HL-60 (cell line): ENCODE measurements at places on chromosomes 13 and 19.

- no peak for DNase-seq
These were observed 18.4 kb downstream of the TMEM150B start for GRCh38 chr19:55306712-55307111.

DNA sequence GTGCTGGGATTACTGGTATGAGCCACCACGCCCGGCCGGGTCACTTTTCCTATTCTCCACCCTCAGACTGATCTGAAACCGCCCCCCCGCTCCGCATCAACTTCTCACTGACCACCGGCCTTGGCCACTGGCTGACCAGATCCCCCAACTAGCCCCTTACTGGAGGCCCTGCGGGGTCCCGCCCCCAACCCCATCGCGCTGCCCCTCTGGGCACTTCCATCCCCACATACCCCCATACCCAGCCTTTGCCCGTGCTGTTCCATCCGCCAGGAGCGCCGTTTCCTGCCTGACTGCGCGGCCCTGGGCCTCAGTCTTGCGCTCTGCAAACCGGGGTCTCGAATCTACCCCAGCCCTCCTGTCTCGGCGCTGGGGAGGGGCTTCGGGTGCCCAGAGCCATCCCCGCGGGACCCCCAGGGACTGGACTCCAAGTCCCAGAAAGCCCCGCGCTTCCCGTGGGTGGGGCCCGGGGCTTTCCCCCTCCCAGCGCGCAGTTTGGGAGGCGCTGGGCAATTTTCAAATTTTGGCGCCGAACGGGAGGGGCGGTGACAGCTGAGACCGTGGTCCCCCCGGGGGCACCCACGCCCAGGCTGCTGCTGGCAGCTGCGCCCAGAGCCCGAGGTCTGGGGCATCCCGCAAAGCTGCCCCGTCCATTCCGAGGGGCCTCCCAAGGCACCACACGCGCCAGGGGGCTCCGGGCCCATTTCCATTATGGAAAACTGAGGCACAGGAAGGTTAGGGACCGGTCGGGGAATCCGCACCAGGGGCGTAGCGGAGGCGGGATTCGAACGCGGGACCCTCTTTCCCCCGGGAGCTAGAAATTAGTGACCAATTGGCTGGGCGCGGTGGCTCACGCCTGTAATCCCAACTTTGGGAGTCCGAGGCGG, 5.2 kb upstream of the LMNB2 start:
- no peak for DNase-seq

DNA sequence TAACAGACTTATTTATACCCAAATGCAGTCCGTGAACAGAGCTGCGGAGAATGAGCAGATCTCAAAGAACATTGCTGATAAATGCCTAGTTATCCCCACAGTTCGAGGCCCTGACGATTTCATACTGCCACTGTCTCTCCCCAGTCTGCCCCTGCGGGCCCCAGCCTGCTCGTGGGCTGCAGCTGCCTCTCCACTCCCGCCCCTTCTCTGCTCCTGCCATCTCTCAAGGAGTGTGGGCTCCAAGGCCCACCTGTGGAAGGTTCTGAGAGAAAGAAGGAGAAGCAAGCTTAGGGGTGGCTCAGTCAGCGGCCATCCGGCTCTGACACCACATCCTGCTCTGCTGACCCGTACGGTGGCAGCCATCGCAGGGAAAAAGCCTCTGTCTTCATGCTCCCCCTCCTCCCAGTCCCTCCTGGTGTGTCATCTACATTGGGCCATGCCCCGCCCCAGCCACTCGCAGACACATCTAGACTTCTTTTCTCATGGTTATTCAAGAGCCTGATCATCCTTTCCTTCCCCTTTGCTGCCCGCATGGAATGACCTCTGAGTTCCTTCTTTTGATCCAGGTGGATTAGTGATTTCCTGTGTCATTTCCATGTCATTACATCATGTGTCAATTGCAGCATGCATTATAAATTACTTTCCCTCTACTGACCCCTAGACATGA, 52.0 kb downstream of the EPS15L1 start:
- DNase-seq, result no peak

- no peak for DNase-seq
These were observed 17.4 kb upstream of the ZNF543 start for GRCh38 chr19:57302727-57303401.

GRCh38 chr13:79360095-79360494, 46.0 kb downstream of the RBM26 start:
- DNase-seq, result no peak

- no peak for DNase-seq
These were observed 67.7 kb upstream of the TEX29 start for GRCh38 chr13:111252446-111253364.

DNA sequence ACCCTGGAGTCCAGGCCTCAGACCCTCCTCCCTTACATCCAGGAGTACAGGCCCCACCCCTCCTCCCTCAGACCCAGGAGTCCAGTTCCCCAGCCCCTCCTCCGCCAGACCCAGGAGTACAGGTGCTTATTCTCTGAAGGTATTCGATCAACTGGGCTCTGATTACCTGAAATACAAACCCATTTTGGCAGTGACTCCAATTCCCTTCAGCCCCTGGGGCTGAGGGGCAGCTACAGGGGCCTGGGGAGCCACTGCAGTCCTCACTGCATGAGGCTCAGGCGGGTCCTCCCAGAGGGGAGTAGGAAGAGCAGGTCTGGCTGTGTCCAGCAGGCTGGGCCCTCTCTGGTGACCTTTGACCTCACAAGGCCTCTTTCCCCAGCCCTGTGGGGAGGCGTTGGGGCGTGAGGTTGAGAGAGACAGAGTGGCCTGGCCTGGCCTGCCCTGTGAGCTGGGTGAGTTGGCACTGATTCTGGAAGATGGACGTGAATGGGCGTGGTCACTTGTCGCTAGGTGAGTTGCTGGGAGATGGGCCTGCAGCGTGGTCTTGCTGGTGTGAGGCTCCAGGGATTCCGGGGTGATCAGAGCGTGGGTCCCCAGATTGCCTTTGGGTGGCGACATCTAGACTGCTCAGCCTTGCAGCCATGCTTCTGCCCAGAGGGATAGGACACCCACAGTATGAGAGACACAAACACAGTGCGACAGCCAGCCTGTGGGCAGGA, 3.1 kb downstream of the BCAT2 start:
- no peak for DNase-seq

GRCh38 chr13:50467156-50468110, 376.1 kb downstream of the DLEU7 start:
- DNase-seq, result no peak

GRCh38 chr19:50046649-50047503, 21.1 kb downstream of the ZNF473 start:
- DNase-seq, result no peak

DNA sequence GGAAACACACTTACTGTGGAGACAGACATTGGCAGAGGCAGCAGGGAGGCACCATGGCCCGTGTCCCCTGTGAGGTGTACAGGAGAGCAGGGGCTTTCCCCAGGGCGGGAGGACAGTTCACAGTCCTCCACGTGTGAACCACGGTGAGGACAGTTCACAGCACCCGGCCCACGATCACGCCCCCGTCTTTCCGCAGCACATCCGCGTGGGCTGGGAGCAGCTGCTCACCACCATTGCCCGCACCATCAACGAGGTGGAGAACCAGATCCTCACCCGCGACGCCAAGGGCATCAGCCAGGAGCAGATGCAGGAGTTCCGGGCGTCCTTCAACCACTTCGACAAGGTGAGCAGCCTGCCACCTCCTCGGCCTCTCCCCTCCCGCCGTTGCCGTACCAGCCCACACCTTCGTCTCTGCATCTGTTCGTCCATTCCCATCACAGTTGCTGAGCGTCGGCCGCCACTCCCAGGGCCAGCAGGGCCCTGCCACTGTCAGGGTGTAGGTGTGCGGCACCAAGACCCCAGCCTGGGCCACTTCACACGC, 17.4 kb downstream of the CAPN12 start:
- DNase-seq, result no peak

GRCh38 chr19:38952395-38953165, 21.8 kb downstream of the MRPS12 start:
- DNase-seq, result peak; percentile 62

GRCh38 chr13:47904241-47904640, 96.8 kb downstream of the SUCLA2 start:
- DNase-seq, result peak; percentile 17

GRCh38 chr19:16650821-16651220, 9.1 kb downstream of the SMIM7 start:
- no peak for DNase-seq

GRCh38 chr19:5803441-5803751, 1.5 kb upstream of the NRTN start:
- no peak for DNase-seq

DNA sequence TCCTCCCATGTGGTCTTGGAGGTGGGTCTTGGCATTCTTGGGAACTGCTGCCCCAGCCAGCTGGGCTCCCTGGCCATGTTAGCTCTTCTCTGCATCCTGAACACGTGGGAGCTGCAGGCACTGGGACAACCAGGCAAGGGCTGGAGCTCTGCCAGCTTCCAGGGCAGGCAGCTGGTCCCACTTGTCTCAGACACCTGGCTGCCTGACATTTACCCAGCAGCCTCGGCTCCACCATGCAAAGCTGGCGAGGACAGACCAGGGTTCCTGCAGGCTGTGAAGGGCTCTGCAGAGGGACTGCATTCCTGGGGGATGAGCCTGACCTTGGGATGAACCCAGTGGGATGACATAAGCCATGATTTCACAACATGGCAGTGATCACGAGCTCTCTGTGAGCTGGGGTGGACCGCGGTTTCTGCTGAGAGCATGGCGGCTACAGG, 99.0 kb upstream of the TSHZ3 start:
- DNase-seq, result no peak

GRCh38 chr19:8255426-8256125, 46.4 kb downstream of the CERS4 start:
- DNase-seq, result no peak

GRCh38 chr19:10008184-10008765, 2.0 kb downstream of the COL5A3 start:
- no peak for DNase-seq

GRCh38 chr19:44647144-44647543, 3.4 kb downstream of the PVR start:
- no peak for DNase-seq

GRCh38 chr13:46845146-46845545, 48.2 kb upstream of the ESD start:
- no peak for DNase-seq

GRCh38 chr13:108302279-108302678, 32.8 kb downstream of the TNFSF13B start:
- no peak for DNase-seq

- no peak for DNase-seq
These were observed 911.3 kb upstream of the GPC6 start for GRCh38 chr13:92315265-92315664.

- no peak for DNase-seq
These were observed 3.5 kb downstream of the SIGLEC9 start for GRCh38 chr19:51128227-51128626.

DNA sequence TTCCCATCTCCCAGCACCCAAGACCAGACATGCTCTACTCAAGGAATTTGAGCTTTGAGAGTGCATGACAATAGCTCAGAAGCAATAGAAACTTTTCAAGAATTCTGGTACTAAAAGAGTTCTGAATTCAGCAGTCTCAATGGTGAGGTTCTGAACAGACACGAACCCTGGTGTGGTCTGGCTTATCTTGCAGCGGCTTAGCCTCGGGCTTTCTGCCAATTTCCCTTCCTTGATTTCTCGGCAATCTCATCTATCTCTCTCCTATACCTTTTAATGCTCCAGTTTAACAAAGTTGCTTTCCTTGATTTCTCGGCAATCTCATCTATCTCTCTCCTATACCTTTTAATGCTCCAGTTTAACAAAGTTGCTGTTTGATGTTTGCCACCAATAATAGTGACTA, 174.6 kb downstream of the SPRY2 start:
- no peak for DNase-seq

DNA sequence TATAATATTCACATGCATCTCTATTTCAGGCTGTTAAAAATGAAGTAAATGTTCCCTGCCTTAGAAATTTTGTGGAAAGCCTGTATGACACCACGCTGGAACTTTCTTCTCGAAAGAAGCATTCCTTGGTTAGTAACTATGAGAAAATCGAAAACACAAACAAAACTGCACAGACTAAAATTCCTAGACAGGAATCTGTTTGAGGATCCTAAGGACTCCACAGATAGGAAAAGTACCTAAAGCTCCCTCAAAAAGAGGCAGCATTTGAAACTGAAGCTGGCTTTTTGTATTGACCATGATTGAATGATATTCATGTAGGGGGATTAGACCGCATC, 103.4 kb downstream of the FRY start:
- DNase-seq, result no peak

DNA sequence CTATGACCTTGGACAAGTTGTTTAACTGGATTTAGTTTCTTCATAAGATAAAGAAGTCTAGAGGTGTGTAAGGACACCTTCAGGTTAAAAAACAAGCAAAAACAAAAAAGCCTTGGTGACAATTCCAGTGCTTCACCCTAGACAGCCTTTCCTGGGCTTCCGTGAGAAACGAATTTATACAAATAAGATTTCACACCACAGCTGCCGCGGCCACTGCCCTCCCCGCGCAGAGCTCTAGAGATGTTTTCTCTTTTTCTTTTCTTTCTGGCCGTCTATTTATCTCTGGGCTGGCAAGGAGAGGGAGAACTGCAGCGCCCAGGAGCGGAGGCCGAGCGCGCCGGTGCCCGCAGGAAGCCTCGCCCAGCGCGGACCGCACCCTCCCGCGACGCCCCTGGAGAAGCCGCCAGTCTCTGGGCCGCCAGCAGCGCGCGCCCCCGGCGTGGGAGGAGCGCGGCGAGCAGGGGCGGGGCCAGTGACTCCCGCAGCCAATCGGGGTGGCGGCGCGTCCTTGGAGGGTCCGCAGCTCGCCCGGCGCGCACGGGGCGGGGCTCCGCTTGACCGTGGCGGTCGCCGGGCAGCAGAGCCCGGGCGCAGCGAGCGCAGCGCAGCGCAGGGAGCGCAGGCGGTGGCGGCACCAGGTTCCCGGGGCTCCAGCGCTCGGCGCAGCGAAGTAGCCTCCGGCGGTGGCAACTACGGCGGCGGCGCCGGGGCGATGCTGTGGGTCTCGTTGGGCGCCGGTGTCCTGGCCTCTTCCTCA, 107.0 kb downstream of the RXFP2 start:
- peak; percentile 79 for DNase-seq

DNA sequence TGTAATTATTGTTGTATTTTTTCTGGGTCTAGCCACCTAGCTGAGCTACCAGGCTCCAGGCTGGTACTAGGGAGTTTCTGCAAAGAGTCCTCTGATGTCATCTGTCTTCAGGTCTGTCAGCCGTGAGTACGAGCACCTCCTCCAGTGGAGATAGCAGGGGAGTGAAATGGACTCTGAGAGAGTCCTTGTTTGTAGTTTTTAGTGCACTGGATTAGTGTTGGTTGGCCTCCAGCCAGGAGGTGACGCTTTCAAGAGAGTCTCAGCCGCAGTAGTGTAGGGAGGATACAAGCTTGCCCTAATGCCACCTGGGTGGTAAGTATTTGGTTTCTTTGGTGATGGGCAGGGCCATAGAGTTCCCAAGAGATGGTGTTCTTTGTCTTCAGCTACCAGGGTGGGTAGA, 384.8 kb downstream of the SLC7A1 start:
- DNase-seq, result no peak
